ENCODE measurements at places on chromosomes 5 and 9.

- DNase-seq = no peak
Measured at GRCh38 chr9:2367970-2368369, 253.6 kb upstream of the VLDLR start.

DNA sequence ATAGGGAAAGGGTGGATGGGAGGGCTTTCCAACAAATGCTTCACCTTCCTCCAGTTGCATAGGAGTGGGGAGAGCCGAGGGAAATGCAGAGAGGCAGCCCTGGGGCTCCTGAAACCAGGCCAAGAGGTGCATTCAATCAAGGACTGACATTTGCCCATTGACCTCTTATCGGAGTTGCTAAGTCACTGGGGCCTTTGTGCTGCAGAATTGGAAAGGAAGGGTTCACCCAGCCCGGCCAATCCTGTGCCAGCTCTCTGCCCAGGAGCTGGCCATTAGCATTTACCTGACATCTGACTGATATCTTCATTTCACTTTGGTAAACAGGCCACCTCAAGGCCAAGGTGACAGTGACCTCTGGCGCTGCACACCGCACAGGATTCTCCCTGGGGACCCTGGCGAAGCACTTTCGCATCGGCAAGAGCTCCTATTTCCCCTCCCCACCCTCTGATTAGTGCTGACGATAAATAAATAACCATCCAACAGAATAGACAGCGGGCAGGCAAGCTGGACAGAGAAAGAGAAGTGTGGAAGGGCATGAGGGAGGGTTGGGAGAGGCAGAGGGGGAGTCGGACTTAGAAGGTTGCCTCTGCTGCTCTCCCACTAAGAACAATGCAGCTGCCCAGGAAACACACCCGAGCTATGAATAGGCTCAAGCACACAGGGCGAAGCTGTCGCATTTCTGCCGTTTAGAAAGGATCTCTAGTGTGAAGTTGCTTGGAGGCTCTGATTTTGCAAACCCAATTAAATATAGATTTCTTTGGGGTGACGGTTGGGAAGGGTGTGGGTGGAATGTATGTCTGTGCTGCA is 57.0 kb upstream of the BOD1 start:
- no peak for DNase-seq

DNA sequence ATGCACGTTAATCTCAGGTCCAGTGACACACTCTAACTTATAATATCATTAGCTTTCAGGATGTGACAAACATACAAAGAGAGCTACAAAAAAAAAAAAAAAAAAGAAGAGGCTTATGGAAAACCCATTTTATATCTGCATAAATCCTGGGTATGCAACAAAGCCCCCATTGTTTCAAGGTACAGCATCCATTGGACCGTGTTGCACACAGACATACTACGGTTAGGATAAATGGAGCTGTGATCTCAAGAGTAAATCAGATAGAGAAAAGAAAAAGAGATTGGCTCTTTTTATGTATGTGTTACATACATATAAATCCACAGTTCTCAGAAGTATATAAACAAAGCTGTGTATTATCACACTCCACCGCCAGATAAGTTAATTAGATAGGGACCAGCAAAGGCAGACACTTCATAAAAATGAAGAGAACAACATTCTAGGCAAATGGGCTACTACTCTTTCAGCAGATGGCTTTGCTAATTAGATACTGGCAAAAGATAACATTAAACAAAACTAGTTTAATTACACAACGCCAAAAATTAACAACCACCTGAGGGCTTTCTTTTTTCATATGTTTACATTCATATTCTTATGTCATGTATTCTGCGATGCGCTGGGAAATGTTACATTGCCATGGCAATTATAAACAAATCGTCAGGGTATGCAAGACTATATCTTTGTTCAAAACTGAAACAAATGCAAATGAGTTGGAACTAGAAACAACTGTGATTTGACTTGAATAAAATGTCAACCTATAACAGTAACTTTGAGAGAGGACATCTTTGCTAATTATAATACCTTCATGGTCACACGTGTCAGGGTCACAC is 304.2 kb downstream of the SEMA5A start:
- no peak for DNase-seq

- no peak for DNase-seq
Measured at GRCh38 chr9:107270082-107270481, 13.0 kb upstream of the RAD23B start.

- DNase-seq = peak; percentile 4
Measured at GRCh38 chr9:16241231-16241630, 629.2 kb downstream of the BNC2 start.

- DNase-seq = no peak
Measured at GRCh38 chr5:43073597-43074546, 33.8 kb upstream of the ANXA2R start.

GRCh38 chr5:179865491-179866240 is 7.0 kb upstream of the MRNIP start:
- peak; percentile 37 for DNase-seq

DNA sequence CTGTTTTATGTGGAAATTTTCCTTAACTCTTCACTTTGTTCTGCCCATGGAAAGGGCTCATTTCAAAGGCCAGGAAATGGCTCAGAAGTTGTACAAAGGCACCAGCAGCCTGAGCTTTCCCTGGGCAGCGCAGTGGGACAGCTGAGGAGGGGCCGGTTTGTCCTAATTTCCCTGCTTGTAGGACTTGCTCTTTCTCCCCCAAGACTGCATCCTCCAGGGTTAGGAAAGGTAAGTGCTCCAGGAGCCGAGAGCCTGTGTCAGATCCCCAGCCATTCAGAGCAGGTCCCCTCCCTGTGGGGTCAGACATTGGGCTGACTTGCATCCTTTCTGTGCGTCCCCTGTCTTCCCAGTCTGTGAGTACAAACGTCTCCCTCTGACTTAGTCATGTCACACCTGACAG is 43.5 kb downstream of the AGXT2 start:
- DNase-seq = no peak

DNA sequence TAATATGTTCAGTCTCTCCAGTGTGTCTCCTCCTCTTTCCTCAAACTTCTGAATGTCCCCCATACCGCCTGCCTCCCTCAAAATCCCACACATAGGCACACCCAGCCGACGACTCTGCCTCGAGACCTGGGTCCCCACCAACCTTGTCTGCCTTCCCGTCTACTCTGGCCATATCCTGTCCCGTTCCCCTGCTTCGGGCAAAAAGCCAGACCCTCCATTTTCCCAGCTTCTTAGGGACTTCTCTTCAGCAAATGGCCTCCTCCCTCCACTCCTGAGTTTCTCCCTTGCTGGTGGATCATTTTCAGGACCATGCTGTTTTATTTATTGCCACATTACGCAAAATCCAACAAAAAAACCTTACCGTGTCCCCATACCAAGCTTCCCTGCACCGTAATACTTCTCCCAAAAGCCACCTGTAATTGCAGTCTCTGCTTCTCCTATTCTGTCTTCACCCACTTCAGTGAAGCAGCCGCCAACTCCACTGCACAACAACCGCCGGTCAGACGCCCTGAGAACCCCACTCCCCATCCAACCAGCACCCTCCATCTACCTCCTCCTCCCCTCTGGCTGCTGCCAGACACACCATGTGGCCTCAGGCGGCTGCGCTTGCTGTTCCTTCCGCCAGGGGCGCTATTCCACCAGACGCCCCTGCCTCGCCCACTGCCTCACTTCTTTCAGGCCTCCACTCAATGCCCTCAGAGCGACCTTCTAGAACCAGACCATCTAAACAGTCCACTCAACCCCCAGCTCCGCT is 117.0 kb downstream of the TRPM6 start:
- no peak for DNase-seq

DNA sequence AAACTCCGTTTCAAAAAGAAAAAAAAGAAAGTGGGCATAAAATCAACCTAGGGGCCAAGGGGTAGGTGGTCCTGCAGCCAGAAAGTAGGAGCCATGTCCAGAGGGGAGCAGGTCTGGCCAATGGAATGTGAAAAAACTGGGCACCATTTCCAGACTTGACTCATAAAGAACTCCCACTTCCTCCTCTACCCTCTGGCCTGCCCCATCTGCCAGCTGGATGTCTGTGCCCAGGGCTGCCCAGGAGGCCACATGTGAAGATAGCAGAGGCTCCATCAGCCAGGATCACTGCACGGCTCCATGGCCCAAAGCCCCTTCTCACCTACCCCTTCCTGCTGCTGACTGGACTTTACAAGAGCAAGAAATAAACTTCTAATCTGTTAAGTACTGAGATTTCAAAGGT is 42.1 kb upstream of the EEIG1 start:
- no peak for DNase-seq

DNA sequence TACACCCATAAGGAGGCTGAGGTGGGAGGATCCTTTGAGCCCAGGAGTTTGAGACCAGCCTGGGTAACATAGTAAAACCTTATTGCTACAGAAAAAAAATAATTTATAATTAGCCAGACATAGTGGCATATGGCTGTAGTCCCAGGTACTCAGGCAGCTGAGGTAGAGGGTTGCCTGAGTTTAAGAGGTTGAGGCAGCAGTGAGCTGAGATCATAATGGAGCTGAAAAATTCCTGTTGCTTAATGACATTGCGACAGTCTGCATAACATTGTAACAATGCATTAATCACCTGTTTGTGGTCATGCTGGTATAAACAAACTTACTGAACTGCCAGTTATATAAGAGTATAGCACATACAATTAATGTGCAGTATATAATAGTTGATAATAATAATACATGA is 214.2 kb downstream of the TRIM32 start:
- no peak for DNase-seq
